ENCODE measurements at places on chromosomes 13 and 19. TPM values are rescaled to one million over a fixed set of nuclear protein-coding genes. Genes with fewer than 3 reads are reported as not detected.

The ZNF548 gene
- 17.7 TPM for total RNA-seq

The ADAMTSL5 gene
- 0.13 TPM for total RNA-seq

The KLF16 gene
- total RNA-seq, result 1.0 TPM

The TMEM205 gene
- total RNA-seq, result 77.1 TPM

The RNF17 gene
- not detected for total RNA-seq

The ZNF132 gene
- 1.0 TPM for total RNA-seq

The F2RL3 gene
- 0.03 TPM for total RNA-seq

The CHERP gene
- total RNA-seq, result 5.5 TPM

The RINL gene
- total RNA-seq, result 4.7 TPM

The C5AR2 gene
- not detected for total RNA-seq

The TPP2 gene
- total RNA-seq, result 71.8 TPM

The MYH14 gene
- total RNA-seq, result 6.7 TPM

All from neural progenitor cell (in vitro differentiated cells).